Bone marrow (tissue), 2 donors: ENCODE measurements at places on chromosomes 4 and X.

- no peak for DNase-seq
Measured at GRCh38 chr4:89998469-89999011, 103.9 kb downstream of the MMRN1 start.

GRCh38 chr4:84324303-84325245 is 174.5 kb downstream of the NKX6-1 start:
- DNase-seq: no peak

DNA sequence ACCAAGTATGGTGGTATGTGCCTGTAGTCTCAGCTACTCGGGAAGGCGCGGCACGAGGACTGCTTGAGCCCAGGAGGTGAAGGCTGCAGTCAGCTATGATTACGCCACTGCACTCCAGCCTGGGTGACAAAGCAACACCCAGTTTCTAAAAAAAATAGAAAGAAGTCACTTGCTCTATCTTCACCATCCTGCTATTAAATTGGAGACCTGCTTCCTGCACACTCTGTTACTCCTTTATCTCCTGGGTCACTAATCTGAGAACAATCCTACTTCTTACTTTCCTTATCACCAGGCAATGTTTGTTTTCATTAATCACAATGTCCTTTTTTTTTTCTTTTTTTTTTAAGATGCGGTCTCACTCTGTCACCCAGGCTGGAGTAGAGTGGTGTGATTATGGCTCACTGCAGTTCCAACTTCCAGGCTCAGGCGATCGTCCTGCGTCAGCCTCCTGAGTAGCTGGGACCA is 16.2 kb downstream of the PRKX start:
- no peak for DNase-seq

DNA sequence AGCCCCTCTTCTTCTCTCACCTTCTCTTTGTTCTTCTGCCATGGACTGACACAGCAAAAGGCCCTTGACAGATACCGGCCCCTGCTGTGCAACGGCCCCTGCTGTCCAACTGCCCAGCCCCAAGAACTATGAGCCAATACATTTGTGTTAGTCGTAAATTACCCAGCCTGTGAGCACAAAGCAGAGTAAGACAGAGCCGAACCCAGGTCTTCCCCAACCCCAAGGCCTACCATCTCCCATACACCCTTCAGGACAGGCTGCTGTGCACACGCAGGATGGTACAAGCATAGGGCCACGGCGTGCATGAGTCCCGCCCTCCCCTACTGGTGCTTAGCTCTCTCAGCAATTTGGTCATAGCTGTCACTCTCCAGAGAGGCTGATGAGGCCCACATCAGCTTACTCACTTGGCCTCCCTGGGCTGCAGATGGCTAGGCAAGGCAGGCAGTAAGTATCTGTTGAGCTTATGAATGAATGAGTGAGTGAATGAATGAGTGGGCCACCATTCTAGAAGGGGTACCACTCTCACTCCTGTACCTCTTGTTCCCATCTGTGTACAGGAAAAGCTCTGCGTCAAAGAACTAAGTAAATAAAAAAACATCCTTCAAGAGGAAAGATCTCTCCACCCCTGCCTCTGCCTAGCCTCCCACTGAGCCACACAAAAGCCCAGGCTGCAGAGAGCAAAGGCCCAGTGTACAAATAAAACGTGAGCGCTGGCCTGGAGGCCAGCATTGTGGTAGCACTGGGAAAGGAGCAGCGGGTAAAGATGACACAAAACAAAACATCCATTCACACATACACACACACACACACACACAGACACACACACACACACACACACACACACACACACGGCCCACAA is 13.9 kb downstream of the WDR1 start:
- no peak for DNase-seq

DNA sequence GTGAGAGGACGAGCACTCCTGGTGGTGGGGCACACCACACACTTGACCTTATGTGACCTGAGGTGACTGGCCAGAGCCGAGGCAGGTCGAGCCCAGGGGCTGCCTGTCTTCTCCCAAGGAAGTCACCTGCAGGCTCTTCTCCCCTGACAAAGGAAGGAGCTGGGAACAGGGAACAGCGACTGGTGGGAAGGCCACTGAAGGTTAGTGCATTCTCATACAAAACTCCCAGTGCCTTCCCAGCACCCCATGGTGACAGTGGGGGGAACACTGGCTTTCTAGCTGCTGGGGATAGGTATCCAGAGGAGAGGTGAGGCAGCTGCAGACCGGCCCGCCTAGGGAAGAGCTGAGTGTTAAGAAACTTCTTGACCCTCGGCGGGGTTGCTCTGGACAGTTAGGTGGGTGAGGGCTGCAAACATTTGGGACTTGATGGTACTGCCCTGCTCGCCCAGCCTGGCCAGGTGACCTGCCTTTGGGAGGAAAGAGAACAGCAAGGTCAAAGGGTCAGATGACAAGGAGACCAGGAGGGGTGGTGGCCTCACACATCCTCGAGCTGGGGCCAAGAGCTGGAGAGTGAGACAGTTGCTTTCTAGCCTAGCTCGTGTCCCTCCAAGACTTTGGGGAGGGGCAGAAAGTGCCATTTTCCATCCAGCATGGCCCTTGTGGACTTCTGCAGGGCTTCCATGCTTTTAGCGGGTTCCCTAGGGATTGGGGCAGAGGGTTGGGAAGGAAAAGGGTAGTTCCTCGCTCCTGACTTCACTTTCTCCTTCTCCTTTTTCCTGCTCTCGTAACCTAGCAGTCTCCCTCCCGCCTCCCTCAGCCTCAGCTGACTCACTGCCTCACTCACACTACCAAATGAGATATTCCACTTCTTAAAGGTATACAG is 2.7 kb downstream of the NALF2 start:
- DNase-seq: no peak

- no peak for DNase-seq
Measured at GRCh38 chrX:39907964-39908661, 189.6 kb downstream of the BCOR start.

GRCh38 chr4:91282217-91282616 is 1021.5 kb upstream of the GRID2 start:
- DNase-seq: no peak

DNA sequence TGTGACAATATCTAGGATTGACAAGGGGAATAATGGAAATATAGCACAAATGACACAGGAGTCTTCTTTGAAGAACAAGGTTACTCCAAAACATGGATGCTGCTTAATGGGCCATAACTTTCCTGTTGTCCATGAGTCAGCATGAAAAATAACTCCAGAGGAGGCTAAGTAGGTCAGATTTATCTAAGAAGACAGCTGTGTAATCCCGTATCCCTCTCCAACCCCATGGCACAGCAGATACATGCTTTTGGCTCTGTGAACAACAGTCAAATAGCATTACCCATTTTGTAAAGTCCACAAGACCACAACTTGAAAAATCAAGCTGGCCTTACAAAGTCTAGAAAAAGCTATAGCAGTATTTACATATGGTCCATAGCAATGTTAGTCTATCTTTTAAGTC is 2.1 kb upstream of the TMEM131L start:
- no peak for DNase-seq

- peak; percentile 33 for DNase-seq
Measured at GRCh38 chr4:140152751-140153418, 1.1 kb downstream of the MAML3 start.

GRCh38 chr4:100295792-100296191 is 105.5 kb upstream of the DDIT4L start:
- DNase-seq: no peak

- DNase-seq: no peak
Measured at GRCh38 chr4:165461159-165461821, 82.5 kb downstream of the CPE start.

DNA sequence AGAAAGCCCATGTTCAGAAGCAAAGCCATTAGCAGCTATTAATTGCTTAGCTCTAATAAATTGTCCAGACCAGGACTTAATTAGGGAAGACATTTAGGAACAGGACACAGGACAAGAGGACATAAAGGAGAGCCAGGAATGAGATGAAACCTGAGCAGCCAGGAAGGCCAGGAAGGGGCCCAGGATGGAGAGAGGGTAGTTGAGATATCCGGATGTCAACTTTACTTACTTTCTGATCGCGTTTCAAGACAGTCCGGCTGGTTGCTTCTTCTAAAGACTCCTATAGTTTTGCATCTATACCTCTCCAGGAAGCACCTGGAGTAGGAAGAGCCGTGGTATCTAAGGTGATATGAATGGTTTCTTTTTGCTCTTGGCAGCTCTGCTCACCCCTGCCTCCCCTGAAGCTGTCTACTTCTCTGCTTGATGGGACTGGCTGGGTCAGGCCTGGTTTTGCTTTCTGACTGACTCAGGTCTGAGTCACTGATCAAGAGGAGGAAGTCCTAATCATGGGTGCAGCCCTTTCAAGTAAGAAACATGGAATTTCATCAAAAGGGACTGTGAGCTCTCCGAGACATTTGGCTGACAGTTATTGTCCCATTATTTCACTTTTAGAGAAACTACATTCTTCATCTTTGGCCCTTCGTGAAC is 733.3 kb downstream of the RPA4 start:
- no peak for DNase-seq

DNA sequence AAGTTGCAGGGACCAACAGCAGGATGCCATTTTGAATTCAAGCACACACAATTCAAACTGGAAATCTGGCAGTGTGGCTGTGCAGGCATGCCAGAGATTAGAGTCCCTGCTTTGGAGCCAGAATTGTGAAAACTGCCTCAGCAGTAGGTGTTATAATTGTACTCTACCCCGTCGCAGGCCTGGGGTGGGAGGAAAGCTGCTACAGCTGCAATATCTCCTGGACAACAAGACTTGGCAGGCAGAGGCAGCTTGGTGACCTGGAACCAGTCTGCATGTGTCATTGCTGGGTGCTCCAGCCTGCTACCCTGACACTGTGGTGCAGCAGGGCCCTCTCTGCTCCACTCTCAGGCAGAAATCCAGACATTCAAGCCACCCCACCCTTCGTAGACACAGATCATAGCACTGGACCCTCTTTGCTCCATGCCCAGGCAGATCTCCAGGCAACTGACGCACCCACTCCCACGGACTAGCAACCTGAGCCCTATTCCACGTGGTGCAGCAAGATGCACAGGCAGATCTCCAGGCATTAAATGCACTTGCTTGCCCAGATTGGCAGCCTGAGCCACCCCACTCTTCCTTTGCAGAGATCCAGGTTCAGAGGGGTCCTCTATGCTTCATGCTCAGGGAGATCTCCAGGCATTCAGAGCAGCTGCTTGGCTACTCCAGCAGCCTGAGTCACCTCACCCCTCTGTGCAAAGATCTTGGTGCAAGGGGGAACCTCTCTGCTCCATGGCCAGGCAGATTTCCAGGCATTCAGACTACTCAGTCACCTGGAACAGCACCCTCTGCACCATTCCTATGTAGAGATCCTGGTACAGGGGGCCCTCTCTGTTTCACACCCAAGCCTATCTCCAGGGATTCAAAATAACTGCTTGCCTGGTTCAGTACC is 140.5 kb downstream of the LRBA start:
- no peak for DNase-seq

GRCh38 chrX:94932278-94932965 is 1258.4 kb downstream of the FAM133A start:
- DNase-seq: no peak

DNA sequence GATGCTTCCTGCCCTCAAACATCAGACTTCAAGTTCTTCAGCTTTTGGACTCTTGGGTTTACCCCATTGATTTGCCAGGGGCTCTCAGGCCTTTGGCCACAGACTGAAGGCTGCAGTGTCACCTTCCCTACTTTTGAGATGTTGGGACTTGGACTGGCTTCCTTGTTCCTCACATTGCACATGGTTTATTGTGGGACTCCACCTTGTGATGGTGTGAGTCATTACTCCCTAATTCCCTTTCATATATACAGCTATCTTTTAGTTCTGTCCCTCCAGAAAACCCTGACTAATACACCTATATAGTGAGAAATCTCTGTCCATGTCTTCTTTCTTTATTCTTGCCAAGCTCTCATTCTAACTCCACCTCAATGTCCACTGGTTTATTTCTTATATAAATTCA is 736.9 kb upstream of the HS3ST1 start:
- DNase-seq: no peak

GRCh38 chr4:152431291-152431690 is 104.6 kb downstream of the FBXW7 start:
- DNase-seq: no peak

DNA sequence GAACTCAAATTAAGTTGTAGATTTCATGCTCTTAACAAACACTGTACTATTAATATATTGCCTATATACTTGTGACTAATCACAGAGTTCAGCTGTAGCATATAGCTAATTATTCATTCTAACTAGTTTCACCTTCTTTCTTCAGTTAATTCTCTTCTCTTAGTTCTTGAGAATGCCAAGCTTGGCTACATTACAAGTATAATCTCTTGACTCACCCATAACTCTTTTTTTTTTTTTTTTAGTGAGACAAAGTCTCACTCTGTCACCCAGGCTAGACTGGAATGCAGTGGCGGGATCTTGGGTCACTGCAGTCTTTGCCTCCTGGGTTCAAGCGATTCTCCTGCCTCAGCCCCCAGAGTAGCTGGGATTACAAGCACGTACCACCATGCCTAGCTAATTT is 5.4 kb downstream of the KLHL5 start:
- DNase-seq: no peak

DNA sequence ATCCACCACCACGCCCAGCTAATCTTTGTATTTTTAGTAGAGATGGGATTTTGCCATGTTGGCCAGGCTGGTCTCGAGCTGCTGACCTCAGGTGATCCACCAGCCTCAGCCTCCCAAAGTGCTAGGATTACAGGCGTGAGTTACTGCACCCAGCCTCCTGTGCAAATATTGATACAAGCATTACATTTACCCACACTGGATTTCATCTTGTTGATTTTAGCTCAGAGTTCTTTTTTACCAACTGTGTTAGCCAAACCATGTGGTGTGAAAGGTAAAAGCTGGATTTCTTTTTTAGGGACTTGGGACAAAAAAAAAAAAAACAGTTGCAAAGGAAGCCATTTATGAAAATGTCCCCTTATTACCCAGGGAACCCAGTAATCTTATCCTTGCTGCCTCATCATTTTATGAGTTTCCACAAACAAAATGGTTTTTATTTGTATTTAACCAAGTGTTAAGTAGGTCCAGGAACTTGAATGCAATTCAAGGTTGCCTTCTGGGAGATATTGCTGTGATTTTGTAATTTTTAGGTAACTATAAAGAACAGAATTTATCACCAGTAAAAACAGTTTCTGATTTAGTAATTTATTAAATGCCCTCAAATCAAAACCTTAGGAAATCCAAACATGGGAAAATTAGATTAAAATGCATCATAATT is 202.5 kb downstream of the PALLD start:
- DNase-seq: no peak

DNA sequence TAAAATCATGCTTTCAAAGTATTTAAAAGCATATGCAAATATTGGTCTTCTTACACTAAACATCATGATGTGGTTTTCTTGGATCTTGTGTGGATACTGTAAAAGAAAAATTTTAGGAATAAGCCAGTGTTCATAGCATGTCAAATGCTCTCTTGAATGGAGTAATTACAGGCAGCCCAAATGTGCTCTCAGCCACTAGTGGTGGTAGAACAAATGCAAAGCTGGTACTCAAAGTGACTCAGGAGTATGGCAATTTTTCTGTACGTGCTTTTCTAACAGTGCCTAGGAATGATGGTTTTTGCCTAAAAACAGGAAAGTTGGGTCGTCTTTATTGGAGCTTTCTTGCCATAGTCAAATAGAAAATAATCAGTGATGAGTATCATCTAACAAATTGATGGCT is 19.9 kb downstream of the PGRMC2 start:
- no peak for DNase-seq
